ENCODE measurements at places on chromosomes 3 and 15.

DNA sequence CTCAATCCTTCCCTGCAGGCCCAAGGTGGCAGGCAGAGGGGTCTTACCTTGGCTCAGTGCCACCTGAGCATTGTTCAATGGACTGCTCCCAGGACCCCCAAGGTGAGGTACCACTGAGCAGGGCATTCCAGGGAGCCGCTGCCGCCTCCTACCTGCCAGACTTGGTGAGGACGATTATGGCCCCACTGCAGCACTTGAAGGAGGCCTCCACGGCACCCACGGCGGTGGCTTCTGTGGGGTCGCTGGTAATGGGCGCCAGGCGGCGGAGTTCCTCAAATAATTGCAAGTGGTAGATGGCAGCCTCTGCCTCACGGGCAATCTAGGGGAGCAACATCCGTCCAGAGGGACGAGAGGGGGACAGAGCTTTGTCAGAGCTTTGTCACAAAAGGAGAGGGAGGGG is 4.7 kb upstream of the GRAMD2A start:
- no peak for DNase-seq

GRCh38 chr3:18119866-18120265 is 305.3 kb downstream of the SATB1 start:
- DNase-seq: no peak

GRCh38 chr15:63041974-63042876 is at the start of gene TPM1:
Gene TPM1 (plus strand): TSS chr15:63042747. CDS start chr15:63042830, 83 bp downstream.
- no peak for DNase-seq

GRCh38 chr3:70393881-70394612 is 81.6 kb upstream of the MDFIC2 start:
- DNase-seq: peak; percentile 1

DNA sequence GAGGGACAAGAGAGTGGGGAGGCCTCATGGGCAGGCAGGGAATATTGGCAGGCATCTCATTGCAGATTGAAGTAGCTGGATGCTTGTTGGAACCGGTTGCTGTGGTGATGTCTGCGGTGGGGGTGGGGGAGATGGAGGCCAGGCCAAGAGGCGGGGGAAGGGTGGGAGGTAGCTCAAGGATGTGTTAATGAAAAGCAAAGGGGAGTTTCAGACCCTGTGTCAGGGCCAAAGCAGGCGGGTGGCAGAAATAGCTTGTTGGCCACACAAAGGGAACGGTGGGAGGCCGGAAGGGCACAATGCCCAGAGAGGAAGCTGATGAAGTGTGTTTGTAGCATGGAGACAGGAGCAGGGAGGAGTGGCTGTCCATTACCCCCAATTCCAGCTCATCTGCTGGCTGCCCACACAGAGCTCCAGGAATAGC is 28.0 kb downstream of the CCDC33 start:
- peak; percentile 47 for DNase-seq

DNA sequence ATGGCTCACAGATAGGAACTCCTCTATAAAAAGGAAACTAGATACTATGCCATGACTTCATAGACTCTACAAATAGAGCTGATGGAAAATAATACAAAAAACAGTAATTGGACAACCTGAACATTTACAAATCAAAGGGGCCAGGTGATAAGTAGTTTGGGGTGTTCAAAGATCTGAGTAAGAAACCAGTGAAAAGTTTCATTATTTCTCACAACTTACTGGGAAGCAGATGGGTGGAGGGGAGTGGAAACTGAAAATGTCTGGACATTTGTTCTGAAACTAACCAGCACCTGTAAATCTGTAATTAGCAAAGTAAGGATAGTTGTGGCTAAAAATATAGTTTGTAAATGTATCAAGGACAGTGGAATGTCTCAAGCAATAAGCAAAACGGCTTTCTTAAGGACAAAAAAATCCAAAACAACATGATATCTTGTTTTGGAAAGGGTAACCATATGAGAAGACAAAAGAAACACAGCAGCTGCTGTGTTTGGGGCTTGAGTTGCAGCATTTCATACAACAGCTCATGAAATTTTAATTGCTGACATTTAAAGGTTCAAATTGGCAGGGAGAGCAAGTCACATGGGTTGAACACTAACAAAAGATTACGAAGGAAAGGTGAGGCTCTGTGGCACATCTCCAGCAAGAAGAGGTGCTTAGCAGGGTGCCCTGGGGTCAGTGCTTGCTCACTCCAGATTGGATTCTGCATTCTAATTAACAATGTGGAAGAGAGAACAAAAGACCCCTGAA is 26.8 kb upstream of the THBS1 start:
- peak; percentile 23 for DNase-seq

GRCh38 chr15:78044407-78045155 is 32.9 kb downstream of the TBC1D2B start:
- DNase-seq: no peak

DNA sequence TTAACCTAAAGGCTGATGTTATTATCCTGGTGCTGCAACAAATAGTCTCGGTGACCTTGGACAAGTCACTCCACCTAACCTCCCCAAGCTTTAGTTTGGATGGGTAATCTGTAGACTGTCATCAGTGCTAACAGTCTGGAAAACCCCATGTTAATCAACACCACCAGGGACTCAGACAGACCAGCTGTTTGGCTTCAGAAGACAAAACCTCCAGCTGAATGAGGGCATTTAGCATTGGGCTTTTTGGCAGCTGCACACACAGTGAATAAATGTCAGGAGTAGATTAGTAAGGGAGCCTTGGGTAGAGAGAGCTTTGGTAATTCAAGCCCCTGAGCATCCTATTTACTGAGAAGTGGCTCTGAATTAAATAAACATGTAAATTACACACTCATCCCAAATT is 24.9 kb upstream of the C3orf80 start:
- DNase-seq: no peak

DNA sequence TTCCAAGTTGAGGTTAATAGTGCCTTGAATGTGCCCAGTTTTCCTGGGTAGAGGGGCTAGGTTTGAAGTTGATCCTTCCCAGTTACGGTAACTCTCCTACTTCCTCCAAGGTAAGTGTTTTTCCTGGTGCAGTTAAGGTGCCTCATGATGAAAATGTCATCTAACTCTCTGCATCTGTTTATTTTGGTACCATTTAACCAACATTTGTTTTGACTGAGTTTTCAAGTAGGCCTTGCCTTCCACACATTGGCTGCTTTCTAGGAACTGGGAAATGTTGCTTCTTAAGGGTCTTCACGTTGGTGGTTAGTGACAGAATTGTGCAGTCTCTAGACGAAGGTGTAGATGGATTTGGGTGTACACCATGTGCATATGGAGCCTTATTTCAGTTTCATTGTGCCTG is 31.3 kb downstream of the USP3 start:
- DNase-seq: no peak

- peak; percentile 26 for DNase-seq
These were observed 19.2 kb upstream of the CORO2B start for GRCh38 chr15:68559345-68560310.

GRCh38 chr3:187616307-187616972 is 53.8 kb downstream of the SST start:
- peak; percentile 34 for DNase-seq

DNA sequence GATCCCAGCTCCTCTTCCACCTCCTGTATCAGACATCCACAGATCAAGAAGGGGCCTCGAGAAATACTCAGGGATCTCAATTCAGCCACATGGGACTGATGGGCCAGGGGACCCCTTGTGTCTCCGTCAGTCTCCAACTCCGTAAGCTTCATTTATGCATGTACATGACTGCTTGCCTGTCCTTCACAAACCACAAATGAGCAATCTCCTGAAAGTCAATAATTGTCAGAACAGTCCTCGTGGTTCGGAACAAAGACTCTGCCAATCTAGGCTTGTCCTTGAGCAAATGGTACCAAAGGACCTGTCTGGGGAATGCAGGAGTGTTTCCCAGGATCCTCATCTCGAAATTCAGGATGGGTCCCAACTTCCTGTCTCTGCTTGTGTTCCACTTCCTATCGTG is 20.8 kb downstream of the SLC12A8 start:
- no peak for DNase-seq

- DNase-seq: no peak
These were observed 69.2 kb downstream of the DCUN1D1 start for GRCh38 chr3:182910936-182911781.

DNA sequence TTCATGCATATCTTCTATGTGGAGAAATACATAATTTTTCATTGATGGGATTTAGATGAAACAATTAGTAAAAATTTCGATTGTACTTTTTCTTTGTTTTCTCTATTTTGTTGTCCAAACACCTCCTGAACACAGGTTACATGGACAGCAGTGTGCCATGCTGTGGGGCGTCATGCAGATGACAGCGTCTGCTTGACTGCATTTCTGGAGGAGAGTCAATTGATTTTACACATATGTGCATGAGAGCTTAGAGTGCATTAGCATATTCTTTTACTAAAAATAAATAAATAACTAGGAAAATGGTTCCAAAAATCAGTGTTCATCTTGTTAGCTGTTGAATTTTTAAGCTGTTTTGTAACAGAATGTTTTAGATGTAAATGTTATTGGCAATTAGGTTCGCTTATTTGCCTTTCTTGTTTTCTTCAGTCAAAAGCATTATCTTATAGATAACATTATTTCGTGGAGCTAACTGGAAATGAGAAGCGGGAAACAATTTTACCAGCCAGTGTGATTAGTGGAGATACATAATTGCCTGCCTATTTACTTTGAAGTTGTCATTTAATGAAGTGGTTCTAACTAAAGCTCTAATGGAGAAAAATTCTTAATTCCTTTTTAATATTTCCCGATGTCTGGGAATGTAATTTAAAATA is 82.7 kb upstream of the VGLL3 start:
- no peak for DNase-seq

DNA sequence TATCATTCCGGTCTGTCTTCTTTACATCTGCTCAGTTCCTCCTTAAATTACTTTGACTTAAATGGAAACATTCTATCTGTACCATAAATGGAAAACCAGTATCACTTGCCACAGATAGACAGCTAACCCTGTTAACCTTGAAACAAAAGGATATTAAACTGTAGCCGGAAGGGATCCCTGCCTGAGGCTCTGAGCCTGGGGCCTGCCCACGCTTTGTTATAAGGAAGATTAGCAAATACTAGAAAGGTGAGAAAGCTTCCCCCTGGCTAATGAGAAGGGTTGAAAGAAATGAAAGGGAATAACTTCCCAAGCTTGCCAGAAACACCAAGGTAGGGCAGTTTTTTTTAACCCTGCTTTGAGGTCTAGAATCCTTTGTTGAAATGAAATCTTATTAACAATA is 927.6 kb downstream of the FHIT start:
- DNase-seq: no peak

GRCh38 chr15:95799286-95800200 is 531.0 kb upstream of the NR2F2 start:
- DNase-seq: no peak

DNA sequence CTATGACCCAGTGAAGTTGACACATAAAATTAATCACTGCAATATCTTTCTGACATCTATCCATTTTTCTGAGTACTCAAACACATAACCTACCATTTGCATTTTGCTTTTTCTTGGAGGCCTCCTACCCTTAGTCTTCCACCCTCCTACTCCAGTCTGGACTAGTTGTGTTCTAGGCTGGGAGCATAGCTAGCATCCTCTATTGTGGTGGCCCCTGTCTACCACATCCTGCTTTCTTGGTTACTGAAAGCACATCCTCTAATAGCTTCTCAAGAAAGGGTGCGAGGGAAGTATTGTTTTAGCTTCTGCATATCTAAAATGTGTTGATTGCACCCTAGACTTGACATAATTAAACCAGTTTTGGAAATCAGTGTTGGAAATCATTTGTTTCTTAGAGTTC is 176.5 kb downstream of the THSD4 start:
- no peak for DNase-seq

DNA sequence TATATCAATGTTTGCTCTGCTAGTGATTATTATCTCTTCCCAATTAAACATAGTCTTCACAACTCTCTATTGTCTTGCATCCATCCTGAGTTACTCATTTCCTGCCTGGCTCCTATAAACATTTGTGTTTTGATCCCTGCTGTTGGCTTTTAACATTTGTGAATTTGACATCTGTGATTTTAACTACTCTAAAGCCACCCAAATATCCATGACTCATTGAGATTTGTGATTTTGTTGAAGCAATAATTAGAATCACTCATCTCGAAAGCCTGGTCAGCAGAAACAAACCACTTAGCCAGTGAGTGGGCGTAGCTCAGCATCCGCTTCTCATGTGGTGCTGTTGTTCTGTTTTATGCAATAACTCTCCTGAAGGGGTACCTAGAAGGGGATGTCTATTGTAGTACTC is 174.3 kb upstream of the ZBTB20 start:
- no peak for DNase-seq

DNA sequence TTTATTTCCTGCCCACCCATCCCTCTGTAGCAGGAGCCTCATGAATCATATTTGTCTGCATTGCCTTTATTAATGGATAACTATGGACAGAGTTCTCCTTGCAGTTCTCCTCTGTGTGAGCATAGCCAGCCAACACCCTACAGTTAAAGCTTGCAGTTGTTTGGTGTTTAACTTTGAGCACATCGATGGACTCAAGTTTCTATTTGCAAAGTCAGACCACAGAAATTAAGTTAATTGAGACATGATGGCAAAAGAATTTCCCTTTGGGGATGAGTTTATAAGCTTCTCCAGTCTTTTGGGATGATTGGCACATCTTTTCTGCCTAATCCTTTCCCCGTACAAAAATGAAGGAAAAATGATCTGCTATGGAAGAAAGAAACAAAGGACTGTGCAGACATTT is 398.9 kb upstream of the THBS1 start:
- DNase-seq: no peak

DNA sequence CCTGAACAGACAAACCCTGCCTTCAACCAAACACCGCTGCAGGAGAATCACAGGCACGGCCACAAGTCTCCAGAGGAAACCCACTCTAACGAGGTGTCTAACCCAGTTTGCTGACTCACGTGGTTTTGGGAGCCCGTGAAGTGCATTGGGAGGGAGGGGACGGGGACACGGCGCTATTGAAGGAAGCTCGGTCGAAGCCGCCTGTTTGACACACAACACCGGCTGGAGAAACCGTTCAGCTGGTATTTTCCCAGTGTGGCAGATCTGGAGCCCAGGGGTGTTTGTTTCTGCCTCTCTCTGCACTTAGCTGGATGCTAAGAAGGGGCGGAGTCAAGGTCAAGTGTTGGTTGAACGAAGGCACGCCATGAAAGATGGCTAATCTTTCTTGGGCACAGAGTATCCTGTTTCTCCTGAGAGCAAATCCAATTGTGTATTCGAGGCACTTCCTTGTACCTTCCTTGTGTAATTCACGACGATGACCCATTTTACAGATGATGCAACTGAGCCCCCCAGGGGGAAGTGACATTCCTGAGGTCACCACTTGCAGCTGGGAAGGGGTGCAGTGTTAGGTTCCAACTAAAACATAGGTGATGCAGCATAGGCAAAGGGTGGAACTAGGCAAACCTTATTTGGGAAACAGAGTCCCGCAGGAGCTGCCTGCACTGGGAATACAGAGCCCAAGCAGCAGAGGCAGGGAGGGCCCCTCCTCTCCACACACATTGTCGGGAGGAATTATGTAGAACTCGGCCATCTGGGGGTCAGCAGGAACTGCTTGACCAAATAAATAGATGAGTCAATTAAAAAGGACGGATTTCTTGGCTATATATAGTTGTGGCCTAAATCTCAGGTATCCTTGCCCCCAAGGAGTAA is 22.5 kb downstream of the SLC6A6 start:
- peak; percentile 70 for DNase-seq

GRCh38 chr15:33852570-33852969 is 115.7 kb upstream of the CHRM5 start:
- no peak for DNase-seq

GRCh38 chr3:13537909-13538296 is 11.0 kb upstream of the FBLN2 start:
- no peak for DNase-seq
